ENCODE measurements at places on chromosomes 16 and 17.
A peak's percentile ranks its signal among the peaks of the same experiment; 100 is the strongest.

DNA sequence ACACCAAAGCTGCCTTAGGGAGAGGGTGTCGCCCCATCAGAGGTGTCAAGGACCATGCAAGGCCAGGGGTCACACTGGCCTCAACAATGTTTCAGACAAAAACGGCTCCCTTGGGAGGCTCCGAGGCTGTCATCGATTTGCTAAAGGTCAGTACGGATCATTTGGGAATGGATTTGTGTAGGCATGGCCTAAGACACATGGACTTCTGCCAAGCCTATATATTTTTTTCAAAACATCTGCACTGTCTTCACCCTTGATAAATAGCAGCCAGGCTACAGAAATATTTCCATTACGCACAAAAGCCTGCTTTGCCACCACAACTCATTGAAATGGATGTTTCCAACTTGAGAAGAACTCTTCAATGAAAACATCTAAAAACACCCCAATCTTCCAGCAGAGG lies 10.3 kb downstream of the CUEDC1 start:
- DNase-seq: no peak

DNA sequence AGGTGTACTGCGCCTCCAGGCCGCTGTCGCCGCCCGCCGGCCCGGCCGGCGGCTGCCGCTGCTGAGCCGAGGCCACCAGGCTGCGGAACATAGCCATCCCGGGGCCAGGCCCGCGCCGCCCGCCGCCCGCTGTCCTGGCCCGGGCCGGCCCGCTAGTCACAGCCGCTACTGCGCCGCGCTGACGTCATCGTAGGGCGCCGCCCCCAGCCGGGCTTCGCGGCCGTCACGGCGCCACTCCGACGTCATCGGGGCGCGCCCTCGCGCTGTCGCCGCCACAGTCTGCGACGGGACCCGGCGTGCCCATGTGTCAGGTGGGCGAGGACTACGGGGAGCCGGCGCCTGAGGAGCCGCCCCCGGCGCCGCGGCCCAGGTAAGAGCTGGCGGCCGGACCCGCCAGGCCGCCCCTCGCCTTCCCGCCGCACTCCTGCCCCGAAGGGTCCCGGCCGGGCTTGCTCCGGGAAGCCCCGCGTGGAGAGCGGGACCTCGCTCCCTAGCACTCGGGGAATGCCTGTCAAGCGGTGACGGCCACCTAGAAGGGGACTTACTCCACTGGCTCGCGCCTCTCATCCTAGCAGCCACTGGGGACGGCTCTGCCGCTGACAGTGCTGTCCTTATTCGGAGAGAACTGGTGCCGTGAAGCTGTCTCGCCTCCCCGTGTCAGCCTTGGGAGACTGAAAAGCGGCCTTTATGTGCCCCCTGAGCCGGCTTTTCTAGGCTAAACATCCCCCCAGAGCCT lies at the start of the genes CTU2 and RNF166:
TSS of gene CTU2 (plus strand) at position 275 of the 736 bp plus-strand sequence. CDS start at position 303, 28 bp downstream.
TSS of gene RNF166 (minus strand) at position 180 of the 736 bp plus-strand sequence. CDS start at position 97, 83 bp downstream.
- DNase-seq: peak; percentile 93

DNA sequence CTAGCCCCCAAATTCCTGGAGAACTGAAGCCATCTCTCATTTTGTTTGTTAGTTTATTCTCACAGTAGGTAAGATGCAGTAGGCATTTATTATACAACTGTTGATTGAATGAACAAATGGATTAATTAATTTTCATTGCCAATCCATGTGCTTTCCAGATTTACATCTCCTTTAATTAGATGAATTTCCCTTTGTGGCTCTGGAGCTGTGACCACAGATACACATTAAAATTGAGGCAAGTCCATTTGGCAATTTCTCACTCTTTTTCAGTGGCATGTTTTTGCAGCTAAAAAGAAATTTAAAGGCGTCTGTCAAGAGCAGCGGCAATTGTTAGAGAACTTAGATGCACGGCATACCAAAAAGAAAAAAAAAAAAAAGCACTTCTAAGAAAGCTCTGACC lies 635.4 kb upstream of the SOX9 start:
- DNase-seq: no peak

GRCh38 chr16:2792940-2793339 lies 5.3 kb upstream of the PRSS41 start:
- DNase-seq: no peak
